ENCODE measurements at places on chromosomes 2 and 18.
A peak's percentile ranks its signal among the peaks of the same experiment; 100 is the strongest.

- DNase-seq: peak; percentile 36
Observed at GRCh38 chr2:130966775-130967490, 126.3 kb downstream of the FAM168B start.

DNA sequence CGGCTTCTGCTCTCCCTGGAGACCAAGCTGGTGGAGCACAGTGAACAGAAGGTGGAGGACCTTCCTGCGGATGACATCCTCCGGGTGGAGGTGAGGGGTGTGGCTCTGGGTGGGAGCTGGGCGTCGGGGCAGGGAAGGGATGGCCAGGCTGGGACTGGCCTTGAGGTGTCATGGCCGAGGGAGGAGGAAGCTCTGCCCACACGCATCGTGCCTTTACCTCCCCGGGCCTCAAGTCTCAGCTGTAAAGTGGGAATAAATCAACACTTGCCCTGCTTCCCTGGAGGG lies 98.2 kb downstream of the DYSF start:
- DNase-seq: no peak

GRCh38 chr2:55451699-55452098 lies 32.0 kb upstream of the CCDC88A start:
- no peak for DNase-seq

DNA sequence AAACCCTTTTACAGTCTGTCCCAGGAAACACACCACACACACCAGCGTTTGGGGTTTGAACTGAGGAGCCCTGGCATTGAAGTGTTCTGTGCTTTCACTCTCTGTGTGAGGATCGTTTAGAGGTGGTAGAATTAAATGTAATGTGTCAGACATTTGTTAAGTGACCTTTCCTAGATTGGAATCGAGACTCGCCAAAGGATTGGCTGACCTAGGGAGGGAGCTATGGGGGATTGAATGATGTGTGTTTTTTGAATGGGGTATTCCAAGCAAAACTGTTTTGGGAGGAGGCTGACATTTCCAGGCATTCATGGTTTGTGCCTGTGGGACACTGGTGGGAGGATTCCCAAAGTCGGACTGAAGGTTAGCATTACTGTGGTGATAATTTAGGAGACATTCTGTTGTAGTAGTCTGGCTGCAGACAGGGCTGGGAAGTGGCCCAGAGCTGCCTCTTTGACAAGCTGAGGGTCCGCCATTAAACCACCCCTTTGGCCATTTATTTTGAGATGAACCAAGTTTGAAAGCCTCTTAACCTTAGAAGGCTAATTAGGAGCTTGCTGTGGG lies 1.7 kb downstream of the MYO1B start:
- DNase-seq: peak; percentile 7

GRCh38 chr18:65409261-65409660 lies 341.6 kb upstream of the CDH7 start:
- DNase-seq: peak; percentile 48

- no peak for DNase-seq
Observed at GRCh38 chr2:51505533-51505932, 473.6 kb upstream of the NRXN1 start.

DNA sequence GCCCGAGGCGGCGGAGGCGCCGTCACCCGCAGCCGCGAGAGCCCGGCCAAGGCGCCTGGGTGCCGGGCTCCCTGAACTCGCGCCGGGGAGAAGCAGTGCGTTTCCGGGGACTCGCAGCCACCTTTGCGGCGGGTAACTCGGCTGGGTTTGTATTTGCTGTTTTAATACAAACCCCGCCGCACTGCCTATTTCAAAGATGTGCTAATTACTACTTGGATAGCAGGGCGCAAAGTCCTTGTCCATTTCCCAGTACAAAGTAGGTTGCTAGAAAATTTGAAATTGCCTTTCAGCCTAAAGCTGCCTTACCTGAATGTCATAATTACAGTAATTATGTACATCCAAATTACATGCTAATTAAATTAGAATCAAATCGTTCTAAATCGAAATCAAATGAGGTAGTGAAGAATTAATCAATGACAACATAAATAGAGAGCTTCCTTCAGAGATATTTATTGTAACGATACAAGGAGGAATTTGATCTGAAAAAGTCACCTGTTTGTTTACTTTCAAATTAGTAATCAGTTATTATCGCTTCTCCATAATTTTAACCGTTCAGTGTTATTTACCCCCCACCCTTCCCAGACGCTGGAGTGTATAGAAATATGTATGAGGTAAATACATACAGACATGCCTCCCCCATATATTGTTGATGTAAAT lies 8.1 kb downstream of the SP9 start:
- peak; percentile 66 for DNase-seq

DNA sequence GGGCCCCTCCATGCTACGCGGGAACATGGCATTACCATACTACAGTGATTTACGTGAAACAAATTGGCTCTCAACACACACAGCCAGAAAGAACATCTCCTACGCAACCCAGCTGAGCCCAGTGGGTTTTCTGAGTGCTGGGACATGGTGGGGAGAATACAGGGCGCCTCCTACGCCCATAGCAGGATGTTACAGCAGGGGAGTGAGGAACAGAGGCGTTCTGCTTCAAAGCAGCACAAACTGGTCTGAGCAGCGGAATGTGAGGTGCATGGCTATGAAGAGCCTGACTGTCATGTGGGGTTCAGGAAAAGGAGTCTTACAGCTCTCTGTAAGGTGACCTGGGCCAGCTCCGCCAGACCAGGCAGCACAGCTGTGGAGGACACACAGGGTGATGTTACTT lies 108.6 kb upstream of the REV1 start:
- no peak for DNase-seq

DNA sequence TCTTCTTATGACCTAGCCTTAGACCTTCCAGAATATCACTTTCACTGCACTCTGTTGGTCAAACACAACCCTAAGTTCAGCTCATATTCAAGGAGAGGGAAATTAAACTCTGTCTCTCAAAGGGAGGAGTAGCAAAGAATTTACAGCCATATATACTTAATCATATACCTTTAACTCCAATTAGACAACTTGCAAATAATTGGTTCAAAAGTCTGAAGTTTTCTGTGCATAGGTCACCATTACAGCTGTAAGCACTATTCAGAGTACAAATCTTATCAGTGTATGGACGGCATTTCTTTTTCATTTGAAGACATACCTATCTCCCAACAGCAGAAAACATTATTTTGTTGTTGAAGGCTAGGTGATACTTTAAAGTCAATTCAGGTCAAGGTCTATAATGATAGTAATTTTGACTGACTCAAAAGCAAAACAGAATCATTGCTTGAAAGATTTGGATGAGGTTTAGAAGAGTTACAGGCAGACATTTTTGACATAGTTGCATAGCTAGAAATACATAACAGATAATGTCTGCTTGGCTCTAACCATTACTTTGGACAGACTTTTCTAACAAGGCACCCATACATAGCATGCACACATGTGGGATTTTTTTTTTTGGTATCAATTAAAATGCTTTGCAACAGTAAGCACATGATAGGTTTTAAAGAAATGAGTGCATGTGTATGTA lies 131.5 kb downstream of the CPS1 start:
- DNase-seq: no peak

GRCh38 chr2:210611466-210611865 lies 55.1 kb downstream of the CPS1 start:
- no peak for DNase-seq

GRCh38 chr18:30486856-30487255 lies 555.7 kb downstream of the DSC3 start:
- no peak for DNase-seq

GRCh38 chr2:20454036-20454981 lies 7.4 kb downstream of the RHOB start:
- DNase-seq: no peak

DNA sequence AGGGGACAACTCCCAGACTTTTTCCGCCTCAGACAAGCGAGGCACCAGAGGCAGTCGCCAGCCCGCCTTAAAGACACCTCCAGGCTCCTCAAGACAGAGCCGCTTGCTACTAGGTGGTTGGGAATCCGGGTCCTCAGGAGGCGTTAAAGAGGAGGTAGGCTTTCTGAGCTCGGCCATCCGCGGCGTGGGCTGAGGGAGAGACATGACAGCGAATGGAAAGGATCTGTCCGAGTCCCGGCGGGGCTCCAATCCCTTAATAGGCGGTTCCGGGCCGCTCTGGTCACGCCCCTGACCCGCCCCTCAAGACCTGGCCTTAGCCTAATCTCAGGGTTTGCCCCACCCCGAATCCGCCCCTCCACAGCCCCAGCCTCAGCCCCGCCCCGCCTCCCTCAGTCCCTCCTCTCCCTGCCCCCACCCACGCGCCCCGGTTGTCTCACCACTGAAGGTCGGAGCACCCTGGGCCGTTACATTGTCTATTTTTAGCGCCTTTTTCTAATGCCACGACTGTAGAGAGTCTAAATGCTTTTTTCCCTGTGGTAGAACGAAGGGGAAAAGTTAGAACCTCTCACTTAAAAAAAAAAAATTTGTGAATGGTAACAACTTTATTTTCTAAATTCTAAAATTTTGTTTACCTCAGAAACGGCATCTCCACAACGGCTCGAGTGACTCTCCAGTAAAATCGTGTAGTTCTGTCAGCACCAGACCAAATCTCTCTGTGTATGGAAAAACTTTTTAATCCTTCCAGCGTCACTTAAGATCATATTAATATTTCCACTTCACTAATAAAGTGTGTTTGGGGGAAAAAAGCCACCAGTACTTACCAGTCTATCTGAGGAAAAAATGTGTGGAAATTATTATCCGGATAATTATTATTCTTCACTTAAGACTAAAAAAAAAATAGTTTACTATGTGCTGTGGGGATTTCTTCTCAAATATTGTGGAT lies at the start of gene RAD51AP2:
RAD51AP2 (minus strand) TSS at position 229 of the 943 bp plus-strand sequence; CDS start at position 204, 25 bp downstream.
- DNase-seq: peak; percentile 75

- DNase-seq: peak; percentile 13
Observed at GRCh38 chr18:63511285-63511684, 30.9 kb upstream of the SERPINB12 start.
